Activated T-helper 1 cell treated with anti-CD3 and anti-CD28 coated beads, Interleukin-2, amount 50 U/mL, for 16 hours (primary cell): ENCODE measurements at places on chromosomes 2 and 18.

GRCh38 chr2:101788995-101789970 is 91.8 kb downstream of the MAP4K4 start:
- no peak for DNase-seq

DNA sequence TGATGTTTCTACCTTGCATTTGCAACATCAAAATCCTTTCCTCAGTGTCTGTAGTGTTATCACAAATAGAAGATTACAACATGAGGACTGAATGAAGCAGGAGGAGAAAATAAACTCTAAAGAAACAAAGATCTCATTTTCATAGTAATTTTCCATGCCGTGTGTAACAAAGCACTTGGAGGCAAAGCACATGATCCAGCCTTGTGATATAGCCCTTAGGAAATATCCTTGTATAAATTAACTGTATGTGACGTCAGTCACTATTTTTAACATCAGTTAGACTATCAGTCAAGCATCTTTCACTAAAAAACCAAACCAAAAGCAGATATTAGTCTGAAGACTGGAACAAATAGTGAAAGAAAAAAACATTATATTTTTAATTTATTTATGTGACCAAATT is 492.1 kb upstream of the CNTNAP5 start:
- no peak for DNase-seq

- DNase-seq = no peak
Measured at GRCh38 chr18:11175266-11175979, 26.1 kb upstream of the PIEZO2 start.

DNA sequence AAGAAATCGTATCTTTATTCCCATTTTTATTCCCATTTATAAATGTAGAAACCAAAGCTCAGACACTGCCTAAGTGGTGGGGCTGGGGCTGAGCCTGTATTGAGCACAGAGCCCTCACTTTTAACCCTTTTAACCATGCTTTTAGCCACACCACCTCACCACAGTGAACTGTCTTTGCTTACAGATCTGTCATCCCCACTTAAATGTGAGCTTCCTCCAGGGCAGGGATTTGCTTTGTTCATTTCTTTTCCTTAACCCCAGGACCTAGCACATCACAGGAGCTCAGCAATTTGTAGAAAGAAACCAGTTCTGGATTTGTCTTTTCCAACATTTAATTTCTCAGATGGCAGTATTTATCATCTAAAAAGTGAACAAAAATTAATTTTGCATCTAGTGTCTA is 2.2 kb downstream of the BOD1L2 start:
- DNase-seq = no peak

GRCh38 chr2:150630587-150631235 is 143.2 kb upstream of the RND3 start:
- no peak for DNase-seq

- DNase-seq = no peak
Measured at GRCh38 chr2:9573840-9574239, 18.2 kb upstream of the ADAM17 start.

DNA sequence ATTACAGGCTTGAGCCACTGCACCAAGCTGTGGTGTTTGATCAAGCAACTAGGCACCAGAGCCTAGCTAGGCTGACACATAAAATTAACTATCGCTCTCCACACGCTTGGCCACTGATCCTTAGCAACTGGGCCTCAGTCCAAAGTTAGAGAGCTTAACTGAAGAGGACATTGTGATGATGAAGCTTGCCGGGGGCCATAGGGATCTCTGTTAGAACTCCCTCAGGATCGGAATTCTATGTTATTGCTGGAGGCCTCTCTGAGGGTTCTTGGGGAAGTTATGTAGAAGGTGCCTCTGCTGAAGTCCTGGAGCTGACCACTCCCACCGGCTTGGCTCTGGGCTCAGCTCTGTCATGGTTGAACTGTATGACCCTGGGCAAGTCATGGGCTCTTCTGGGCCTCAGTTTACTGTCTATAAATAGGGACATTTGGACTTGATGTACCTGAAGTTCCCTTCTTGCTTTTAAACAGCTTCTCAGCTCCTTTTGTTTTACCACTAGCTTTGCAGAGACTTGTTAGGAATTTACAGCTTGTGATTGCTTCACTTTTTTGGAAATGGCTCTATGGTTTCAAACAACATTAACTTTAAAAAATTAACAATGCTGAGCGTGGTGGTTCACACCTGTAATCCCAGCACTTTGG is 44.1 kb downstream of the GATA6 start:
- DNase-seq = no peak
